Omental fat pad (tissue), 4 donors: ENCODE measurements at places on chromosomes 1 and 21.

DNA sequence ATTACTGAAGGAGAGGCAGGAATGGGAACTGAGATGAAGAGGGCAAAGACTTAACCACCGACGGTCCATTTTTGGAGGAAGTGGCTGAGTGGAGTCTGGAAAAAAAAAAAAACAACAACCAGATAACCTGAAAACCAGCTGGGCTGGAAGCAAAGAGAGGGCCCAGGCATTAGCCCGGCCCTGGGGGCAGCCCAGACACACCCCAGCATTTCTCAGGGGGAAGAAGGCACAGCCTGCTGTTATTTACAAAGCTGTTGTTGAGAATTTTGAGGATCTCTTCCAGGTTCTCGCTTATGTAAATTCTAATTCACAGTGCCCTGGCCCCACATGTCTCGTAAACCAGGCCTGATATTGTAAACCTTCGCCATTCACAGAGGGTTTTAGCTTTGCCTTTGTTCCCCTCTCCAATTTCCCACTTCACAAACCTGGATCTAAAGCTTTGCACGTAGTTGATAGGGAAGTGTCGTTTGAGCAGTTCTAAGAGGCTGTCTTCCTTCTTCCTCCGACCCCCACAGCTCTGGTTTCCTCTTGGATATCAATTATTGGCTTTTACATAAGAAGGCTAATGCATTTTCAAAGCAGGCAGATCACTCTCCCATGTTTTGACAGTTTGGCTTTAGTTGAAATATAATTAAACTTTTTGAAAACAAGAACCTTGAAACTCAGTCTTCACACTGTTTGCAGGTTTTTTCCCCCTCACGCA lies 161.8 kb upstream of the IRF2BP2 start:
- no peak for DNase-seq

DNA sequence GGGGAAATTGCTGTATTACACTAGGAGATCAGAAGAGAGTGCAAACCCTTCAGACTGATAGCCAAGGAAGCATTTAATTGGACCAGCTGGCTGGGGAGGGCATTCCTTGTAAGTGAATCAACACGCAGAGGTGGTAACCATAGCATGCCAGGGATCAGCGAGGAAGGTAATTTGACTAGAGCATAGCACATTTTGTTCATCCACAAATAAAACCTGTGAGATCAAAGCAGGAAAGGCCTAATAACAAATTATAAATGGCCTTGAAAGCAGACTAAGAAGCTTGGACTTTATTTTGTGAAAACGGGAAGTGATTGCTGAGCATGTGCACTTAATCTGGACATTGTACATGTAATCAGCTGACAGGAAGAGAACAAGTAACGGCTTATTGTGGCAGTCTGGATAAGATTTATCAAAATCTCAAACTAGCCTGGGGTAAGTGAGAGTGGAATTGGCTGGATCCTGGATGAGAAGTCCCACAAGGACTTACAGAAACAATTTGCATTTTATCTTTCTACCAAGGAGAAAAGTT lies 11.7 kb upstream of the CD55 start:
- no peak for DNase-seq

- DNase-seq: no peak
Measured at GRCh38 chr1:20410503-20410902, 75.5 kb downstream of the CAMK2N1 start.

DNA sequence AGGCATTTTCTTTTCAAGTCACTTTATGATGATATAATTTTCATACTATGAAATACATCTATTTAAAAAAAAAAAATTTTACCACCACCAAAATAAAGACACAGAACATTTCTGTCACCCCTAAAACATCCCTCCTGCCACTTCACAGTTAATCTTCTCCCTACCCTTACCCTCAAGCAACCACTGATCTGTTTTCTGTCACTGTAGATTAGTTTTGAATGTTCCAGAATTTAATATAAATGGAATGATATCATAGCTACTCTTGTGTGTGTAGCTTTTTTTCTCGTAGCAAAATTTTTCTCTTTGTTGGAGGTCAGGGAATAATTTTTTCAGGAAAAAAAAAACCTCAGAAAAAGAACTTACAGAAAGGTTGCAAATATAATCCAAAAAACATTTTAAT lies 152.7 kb downstream of the RHOU start:
- no peak for DNase-seq

- no peak for DNase-seq
Measured at GRCh38 chr21:25300632-25301031, 306.6 kb downstream of the MRPL39 start.

DNA sequence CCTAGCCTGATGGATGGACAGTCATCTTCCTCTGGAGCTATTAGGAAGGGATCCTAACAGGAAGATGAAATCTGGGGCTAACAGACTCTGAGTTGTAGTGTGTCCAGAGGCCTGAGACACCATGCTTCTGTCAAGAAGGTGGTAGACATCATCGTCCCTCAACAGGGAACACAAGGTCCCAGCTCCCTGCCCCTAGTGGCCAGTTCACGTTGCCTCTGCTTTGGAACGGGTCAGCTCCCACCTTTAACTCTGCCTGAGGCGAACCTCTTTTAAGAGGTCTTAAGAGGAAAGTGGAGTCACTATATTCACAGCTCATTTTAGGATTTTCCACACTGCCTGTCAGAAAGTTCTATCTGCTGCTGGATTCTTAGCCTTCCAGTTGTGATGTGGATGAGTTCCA lies 28.3 kb downstream of the LRRC71 start:
- DNase-seq: no peak

DNA sequence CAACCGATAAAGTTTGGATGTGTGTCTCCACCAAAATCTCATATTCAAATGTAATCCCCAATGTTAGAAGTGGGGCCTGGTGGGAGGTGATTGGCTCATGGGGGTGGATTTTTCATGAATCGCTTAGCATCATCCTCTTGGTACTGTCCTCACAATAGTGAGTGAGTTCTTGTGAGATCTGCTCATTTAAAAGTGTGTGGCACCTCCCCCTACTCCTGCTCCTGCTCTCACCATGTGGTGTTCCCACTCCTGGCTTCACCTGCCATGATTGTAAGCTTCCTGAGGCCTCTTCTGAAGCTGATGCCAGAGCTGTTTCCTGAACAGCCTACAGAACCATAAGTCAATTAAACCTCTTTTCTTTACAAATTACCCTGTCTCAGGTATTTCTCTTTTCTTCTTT lies 28.2 kb upstream of the PRDX6 start:
- DNase-seq: no peak

DNA sequence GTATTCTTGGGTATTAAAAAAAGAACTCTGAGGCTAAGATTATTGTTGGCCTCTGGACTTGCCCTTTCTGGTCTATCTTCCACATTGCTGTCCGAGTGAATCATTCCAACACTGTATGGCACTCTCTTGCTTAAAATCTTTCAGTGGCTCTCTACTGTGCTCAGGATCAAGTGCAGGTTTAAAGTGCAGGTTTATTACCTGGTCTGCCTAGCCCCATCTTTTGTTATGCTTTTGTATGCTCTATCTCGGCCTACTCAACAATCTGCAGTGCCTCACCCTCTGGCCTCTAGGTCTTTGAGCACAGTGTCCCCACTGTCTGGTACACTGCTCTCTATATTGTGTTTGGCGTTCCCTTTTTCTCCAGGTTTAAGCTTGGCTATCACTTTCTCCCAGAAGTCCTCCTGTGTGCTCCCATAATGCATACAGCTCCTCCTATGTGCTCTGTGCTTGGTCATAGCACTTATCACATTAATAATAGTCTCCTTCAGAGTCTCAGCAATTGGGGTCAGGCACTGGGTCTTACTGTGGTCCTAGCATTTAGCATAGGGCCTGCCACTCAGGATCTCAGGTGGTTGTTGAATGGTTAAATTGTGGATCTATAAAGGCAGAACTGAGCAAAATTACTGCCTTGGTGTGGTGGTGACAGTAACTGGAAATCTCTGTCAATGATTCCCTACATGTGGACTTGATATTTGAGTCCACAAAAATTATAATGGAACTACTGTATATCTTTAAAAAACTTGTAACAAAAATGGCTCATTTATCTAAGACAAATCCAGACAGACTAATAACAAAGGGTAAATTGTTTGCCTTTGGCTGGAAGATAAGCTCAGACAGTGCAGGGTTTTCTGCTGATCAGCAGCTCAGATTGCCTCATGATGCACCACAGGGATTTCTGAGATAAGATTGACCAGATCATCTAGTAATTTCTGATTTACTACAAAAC lies 10.6 kb upstream of the LDLRAD1 start:
- no peak for DNase-seq

- no peak for DNase-seq
Measured at GRCh38 chr1:14296795-14297194, 301.7 kb upstream of the KAZN start.

DNA sequence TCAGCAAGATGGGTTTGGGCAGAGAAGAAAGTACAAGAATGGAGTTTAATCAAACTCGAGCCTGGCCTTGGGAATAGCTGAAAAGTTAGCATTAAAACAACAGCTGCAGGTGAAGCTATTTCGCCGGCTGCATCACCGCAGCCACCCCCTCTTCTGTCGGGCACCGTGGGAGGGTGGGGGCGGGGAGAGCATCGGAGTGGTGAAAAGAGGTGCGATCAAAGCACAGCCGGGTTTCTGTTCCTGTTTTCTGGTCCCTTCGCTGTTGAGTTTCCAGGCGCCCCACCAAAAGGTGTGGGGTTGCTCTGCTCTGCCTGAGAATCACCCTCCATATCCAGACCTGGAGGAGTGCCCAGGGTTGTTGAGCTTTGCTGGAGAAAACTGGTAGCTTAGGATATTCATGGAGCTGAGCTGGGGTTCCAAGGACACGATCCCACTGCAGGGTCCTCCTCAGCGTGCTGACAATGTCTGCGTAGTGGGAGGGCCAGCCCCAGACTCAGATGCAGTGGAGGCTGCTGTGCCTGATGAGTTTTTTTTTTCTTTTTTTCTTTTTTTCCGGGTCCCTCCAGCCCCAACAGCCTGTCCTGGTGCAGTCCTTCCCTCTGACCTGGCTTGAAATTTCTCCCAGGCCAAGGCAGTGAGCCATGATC lies 127.5 kb upstream of the C1orf174 start:
- no peak for DNase-seq

GRCh38 chr1:212119863-212120262 lies 84.3 kb downstream of the DTL start:
- no peak for DNase-seq

- peak; percentile 25 for DNase-seq
Measured at GRCh38 chr1:221886743-221887414, 145.0 kb upstream of the DUSP10 start.

- no peak for DNase-seq
Measured at GRCh38 chr1:172971241-172971640, 79.5 kb downstream of the TNFSF18 start.

GRCh38 chr1:229758101-229759036 lies 132.3 kb downstream of the URB2 start:
- DNase-seq: no peak

DNA sequence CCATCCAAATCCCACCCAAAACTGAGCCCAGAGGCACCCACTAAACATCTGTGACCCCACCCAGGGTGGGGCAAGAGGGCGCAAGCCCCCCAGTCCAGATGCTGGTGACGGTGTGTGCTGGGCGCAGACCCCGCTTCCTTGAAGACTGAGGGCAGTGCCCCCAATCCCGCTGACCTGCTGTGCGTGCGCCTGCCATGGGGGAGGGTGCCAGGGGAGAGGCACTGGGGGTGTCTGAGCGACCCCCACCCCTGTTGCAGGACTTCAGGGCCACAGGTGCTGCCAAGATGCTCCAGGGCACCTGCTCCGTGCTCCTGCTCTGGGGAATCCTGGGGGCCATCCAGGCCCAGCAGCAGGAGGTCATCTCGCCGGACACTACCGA lies 13.3 kb downstream of the COL6A2 start:
- DNase-seq: peak; percentile 2

DNA sequence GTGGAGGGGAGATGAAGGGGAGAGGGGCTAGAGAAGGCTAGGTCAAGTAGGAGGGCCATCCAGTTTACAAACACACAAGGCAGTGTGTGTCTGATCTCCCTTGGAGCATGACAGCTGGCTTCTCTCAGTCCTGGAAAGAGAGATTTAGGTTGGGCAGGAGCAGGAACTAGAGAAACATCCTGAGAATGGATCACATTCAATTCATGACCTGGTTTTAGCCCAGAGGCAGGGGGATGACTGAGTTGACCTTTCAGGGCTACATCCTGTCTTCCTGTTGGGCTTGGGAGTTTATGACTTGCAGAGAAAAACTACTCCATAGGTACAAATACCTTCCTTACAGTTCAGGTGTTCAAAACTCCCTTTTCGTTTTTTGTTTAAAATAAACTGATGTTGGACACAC lies 97.0 kb downstream of the IGSF21 start:
- DNase-seq: no peak

DNA sequence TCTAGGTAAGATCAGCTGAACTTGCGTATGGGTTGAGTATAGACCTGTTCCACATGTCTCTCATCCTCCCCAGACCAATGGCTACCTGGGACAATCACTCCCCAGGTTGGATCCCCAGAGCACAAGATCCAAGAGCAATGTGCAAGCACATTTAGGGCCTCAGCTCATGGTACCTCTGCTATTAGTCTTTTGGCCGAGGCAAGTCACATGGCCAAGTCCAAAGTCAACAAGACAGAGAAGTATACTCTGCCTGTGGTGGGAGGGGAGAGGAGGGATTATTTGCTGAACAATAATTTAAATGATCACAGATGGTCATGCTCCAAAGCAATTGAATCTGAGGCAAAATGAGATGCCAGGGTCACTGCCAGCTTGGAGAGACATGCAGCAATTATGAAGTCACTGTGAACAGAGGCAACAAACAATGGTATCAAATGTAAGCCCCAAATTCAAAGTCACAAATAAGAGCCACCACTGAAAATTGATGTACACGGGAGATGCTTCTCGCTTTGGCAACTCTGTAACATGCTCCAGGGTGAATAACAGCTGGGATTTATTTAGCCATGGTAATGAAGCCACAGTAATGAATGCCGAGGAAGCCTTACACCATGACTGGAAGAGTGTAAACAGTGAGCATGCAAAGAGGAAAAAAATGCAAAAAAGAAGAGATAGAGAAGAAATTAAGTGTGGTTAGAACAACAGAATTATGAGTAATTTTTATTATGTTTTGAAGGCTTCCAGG lies 149.1 kb downstream of the ZNF281 start:
- DNase-seq: no peak

DNA sequence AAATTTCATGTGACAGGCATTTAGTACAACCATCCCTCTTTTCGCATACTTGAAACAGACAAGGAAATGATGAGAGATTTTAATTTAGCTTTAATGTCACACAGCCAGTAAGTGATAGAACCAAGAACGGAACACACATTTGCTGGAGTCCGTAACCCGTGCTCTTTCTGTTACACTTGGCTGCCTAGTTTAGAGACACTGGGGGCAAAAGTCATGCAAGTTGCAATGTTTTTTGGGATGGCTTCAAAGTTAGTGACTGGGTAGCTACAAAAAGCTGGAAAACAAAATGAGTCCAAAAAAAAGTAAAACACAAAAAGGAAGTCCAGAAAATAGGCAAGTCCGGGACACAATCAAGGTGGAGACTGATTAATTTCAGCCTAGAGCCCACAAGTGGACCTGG lies 5.9 kb downstream of the NID1 start:
- DNase-seq: no peak

DNA sequence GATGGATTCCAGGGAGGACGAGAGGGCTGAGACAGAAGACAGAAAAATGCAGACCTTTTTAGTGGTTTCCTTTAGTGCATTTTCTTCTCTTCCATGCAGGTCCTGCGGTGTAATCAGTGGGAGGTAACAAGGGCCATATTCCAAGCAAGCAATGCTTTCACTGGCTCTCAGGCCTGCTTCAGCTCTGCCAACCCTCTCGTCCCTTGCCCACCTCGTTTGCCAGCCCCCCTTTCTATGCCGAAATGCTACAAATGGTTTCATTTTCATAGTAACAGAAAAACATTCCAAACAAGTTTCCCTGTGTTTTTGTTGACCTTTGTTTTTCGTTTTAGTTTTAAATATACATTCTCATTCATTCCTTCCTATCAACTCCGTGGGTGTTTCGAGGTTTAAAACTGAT lies 443.1 kb downstream of the TTLL7 start:
- no peak for DNase-seq
